ENCODE measurements at places on chromosomes 16 and 17. TPM values are rescaled to one million over a fixed set of nuclear protein-coding genes. Genes with fewer than 3 reads are reported as not detected.

DNA sequence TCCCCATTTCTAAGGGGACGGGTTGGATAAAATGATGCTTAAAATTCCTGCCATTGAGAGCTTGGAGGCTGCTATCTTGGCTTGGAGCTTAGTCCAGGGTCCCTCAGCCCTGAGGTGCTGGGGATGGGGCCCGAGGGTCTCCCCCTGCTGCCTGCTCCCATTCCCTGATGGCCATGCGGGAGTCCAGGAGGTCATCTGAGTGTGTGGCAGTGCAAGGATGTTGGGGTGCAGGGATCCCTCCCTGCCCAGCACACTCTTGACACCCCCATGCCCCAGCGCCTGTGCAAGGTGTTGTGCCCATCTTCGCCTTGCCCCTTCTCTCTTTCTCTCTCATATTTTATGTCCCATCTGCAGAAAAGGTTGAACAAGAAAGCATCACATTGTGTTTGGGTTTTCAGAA is 90.4 kb downstream of the IRF8 start:
- no peak for DNase-seq

- no peak for DNase-seq
Measured at GRCh38 chr16:88634141-88634993, 4.0 kb upstream of the IL17C start.

- DNase-seq: no peak
Measured at GRCh38 chr17:5329784-5330557, 47.9 kb downstream of the RABEP1 start.

GRCh38 chr16:65316808-65317207 is 194.9 kb upstream of the CDH11 start:
- DNase-seq: no peak

DNA sequence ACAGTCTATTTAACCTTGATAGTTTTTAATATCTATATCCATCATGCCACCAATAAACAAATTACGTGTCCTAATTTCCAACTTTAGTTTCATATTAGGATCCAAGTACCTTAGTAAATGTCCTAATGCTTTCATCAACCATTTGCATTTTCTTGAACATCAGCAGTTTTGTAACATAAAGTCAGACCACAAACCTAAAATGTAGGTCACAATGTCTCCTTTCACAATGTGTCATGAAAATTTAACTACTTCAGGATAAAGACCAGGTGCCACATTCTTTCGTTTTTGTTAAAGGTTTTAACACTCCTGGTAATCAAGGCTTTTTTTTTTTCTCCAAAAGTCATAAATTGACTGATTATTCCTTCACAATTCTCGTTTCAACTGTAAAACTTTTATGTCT is 310.7 kb upstream of the PMFBP1 start:
- no peak for DNase-seq

- no peak for DNase-seq
Measured at GRCh38 chr16:88287219-88287618, 95.5 kb upstream of the ZNF469 start.

DNA sequence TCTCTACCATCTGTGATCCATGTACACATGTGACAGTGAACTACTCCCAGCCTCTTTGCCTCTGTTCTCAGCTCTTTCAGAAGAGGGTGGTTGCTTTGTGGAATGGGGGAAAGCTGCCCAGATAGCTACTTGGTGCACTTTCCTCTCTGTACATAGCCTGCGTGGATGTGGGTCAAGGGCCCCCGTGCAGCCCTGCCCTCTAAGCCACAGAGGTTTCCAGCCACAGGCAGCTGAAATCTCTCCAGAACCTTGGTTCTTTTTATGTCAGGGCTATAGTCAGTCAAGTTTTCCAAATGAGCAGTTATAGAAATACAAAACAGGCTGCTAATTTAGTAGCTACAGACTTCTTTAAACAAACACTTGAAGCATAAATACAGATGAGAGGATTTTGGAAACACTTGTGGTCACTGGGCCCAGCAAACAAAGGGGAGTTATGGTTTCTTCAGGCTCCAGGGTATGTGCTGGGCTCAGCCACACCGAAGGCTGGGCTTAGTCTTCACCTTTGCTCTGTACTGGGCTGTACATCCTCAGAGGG is 199.7 kb upstream of the ASIC2 start:
- no peak for DNase-seq

GRCh38 chr17:39647256-39647655 is 10.3 kb downstream of the STARD3 start:
- DNase-seq: no peak

The ZNF469 gene
- 0.38 TPM for total RNA-seq
